NCI-H1694 treated with DMSO at 0.1 percent for 48 hours (cell line): ENCODE measurements at places on chromosomes 13 and 19.
A peak's percentile ranks its signal among the peaks of the same experiment; 100 is the strongest.

DNA sequence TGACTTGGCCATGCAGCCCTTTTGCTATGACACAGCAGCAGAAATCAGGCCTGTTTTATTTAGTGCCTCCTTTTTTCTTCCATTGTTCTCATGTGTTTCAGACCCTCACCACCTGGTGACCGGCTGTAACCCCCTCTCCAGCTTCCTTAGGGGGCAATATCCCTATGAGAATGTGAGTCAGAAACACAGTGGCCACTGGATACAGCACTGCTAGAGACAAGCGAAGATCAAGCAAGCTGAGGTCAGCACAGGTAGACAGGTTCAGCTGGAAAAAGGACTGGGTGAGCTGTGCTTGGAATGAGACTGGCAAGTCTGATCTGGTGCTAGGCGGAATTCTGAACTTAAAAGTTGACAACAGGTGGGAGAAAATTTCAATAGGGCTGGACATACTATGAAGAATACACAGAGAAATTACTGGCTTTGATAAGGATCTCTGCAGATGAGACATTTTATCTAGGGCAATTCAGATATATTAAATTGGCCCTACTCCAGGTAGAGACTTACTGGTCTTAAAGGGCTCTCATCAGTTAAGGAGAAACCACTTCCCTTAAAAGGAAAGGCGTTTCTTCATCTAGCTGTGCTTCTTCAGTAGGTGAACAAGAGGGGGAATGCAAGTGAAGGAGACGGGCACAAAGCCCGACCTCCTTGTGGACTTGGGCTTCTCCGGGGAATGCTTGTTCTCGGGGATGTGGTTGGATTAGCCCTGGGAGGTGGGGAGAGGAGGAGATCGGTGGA is 83.3 kb downstream of the ERCC5 start:
- no peak for DNase-seq

DNA sequence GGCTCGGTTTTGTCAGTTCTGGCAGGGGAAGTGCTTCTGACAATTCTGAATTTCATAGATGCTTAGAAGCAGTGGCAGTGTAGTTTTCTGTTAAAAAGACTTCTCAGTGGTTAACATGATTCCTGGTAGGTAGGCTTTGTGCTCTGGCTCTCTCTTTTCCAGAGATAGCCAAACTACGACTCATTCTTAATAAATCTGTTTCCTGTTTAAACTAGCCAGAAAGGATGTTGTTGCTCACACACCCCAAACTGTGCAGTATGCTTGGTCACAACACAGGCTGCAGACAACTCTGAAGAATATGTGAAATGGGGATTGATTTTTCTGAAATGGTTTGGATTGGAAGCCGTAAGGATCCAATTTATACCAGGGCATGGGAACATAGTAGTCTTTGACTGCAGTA is 711.5 kb downstream of the PCDH17 start:
- DNase-seq, result no peak

- DNase-seq, result peak; percentile 67
Measured at GRCh38 chr19:46513461-46514236, 18.0 kb upstream of the PNMA8B start.

DNA sequence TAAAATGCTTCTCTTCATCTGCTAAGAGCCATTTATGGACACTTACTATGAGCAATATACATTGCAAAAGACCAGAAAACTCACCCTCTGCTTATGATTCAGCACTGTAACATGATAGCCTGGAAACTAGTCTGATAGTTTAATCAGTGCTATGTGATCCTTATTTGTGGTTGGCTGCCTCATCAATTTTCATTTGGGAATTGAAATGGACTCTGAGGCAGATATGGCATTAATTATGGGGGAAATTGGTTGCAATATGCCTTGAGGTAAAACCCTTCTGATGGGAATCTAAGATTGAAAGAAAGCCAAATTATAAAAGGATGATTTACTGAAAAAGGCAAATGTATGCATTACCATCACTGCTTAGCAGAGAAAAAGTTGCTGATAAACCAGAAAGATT is 33.5 kb downstream of the FAM216B start:
- DNase-seq, result no peak

GRCh38 chr13:103945836-103946235 is 879.6 kb upstream of the SLC10A2 start:
- no peak for DNase-seq

DNA sequence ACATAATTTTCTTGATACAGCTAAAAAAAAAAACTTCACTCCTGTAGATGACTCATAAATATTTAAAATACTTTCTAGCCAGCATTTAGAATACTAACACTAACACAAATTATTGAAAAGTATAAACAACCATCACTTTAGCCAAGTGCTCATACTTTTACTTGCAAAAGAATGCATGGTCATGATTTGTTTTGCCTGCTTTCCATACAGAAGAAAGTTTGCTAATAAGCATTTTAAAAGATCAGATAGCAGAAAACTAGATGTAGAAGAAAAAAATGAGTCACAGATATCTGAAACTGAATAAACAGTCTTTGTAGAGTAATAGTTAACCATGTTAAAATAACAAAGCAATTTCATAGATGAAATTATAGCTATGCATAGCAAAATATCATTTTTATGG is 2280.4 kb upstream of the PCDH20 start:
- no peak for DNase-seq

DNA sequence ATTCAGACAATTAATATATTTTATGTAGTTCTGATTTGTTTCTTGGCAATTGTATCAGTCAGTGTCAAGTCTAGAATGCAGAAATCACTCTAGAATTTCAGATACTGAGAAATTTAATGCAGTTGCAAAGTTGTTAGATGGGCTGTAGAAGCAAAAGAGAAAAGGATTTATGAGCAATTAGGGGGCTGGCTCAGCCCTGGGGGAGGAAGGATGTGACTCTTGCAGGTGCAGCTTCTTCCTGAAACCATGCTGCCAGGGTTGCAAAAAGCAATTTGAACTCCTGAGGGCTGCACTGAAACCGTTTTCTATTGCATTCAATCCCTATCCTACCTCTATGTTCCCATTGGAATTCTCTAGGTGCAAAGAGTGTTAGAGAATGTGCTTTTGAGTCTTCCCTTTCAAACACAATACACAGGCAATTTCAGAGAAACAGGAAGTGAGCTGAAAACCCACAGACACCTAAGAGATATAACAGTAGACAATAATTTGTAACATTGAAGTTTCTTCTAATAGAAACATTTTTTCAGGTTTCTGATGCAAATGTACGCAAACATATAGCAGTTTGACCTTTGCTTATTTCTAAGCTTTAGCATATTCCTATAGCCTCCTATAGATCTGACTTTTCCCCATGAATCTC is 814.7 kb upstream of the ATXN8OS start:
- DNase-seq, result no peak
